ENCODE measurements at places on chromosomes 2 and 18.

- no peak for DNase-seq
- peaks cover 16% of the 10 kb centered on the region for H3K4me1 ChIP-seq
- H3K27ac ChIP-seq, result no peak overlapping the region
Observed at GRCh38 chr2:239114616-239115265, 266.9 kb downstream of the TWIST2 start.

- H3K4me1 ChIP-seq, result no peaks in the 10 kb centered on the region
- no peak overlapping the region for H3K27ac ChIP-seq
Observed at GRCh38 chr2:141015341-141016047, 1115.3 kb downstream of the LRP1B start.

- H3K4me3 ChIP-seq, result no peak overlapping the region
- H3K36me3 ChIP-seq, result peaks cover 37% of the 10 kb centered on the region
- H3K27ac ChIP-seq, result peak overlapping the region; percentile 88
Observed at GRCh38 chr2:20349513-20349921, 1.1 kb downstream of the PUM2 start.

DNA sequence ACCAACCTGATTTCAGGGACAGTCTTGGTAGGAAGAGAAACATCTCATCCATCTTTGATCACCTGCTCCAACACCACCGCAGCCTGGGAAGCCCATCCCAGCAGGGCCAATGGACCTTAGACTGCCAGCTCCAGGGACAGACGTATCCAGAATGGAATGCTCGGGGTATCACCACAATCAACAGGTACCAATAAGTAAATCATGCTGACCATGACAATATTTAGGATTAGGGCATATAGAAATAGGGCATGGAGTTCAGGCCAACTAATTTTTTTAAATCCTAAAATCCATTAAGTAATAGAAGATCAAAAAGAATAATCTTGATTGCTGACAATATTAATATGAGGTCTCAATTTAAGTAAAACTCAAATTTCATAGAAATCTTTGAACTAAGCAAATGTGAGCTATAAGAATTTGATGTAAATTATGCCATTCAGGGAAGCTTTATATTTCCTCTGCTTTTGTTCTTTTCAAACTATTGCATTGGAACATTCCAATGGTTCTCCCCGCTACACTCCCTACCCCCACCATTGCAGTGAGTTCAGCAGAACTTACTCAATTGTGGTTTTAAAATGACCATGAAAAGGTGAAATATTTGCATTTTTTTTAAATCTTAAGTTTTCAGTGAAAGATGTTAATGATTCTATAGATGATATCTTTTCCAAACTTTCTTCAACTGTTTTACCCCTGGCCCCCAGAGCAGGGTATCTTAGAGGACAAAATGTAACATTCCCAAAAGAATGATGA, 138.6 kb downstream of the DNER start:
- H3K4me1 ChIP-seq, result no peaks in the 10 kb centered on the region
- DNase-seq, result no peak
- no peak overlapping the region for H3K4me3 ChIP-seq
- H3K27ac ChIP-seq, result no peak overlapping the region
- no peaks in the 10 kb centered on the region for H3K36me3 ChIP-seq

DNA sequence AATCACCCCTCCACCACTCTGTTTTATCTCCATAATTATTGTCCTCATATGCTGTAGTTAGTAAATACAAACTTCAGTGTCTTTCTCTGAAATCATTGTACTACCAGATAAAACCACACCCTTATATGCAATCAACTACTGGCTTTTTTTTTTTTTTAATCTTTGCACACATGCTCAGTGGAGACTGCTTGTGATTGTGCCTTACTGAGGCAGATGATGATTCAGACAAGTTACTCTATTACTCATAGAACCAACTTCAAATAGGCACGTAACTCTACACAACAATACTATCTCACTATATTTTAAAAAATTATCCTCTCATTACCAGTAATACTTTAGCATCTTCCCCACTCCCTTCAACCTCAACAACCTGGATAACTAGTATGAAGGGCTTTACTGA, 1278.4 kb upstream of the PIK3C3 start:
- H3K4me1 ChIP-seq, result no peaks in the 10 kb centered on the region
- no peak overlapping the region for H3K4me3 ChIP-seq
- DNase-seq, result no peak
- no peaks in the 10 kb centered on the region for H3K36me3 ChIP-seq
- H3K27me3 ChIP-seq, result no peaks in the 10 kb centered on the region

DNA sequence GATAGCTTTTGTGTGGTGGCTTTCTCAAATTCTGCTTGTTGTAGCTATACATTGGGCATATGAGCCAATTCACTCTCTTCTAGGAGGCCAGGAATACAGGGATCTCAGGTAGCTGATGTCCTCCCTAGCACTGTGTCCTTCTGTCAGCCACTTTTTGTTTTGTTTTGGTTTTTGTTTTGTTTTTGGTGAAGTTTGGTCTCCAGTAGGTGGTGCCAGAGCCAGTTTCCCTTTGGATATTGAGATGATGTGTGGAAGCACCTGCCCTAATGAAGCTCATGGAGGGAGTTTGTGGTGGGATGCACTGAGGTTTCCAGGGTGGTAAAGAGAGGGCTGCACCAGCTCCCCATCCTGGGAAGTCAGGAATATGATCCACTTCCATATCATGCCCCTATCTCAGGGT, 100.5 kb upstream of the VWC2L start:
- H3K27me3 ChIP-seq, result no peaks in the 10 kb centered on the region
- no peaks in the 10 kb centered on the region for H3K36me3 ChIP-seq
- H3K27ac ChIP-seq, result no peak overlapping the region
- H3K4me1 ChIP-seq, result no peaks in the 10 kb centered on the region

DNA sequence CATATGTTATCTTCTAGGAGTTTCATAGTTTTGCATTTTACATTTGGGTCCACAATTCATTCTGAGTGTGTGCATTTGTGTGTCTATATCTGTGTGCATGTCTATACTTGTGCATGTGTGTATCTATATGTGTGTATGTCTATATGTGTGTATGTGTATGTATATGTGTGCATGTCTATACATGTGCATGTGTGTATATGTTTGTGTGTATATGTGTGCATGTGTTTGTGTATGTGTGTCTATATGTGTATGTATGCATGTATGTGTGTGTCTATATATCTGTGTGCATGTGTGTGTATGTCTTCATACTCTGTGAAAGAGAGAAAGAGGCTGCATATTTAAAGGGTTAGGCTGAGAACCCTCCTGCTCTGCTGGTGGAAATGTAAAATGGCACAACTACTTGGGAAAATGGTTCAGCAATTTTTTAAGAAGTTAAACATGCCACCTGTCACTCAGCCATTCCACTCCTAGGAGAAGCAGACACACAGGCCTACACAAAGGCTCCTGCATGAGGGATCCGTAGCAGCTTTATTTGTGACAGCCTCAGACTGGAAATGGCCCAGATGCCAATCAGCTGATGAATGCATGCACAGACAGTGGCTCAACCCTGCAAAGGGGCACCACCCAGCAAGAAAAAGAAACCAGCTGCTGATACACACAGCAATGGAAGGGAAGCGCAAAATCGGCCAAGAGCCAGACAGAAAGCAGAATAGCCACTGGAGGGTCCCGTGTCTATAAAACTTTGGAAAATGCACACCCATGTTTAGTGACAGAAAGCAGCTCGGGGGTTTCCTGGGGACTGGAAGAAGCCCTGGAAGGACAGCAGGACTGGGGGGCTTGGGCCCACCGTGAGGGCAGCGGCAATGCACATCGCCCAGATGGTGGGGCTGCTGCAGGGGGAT, 146.8 kb downstream of the SEPTIN10 start:
- no peak overlapping the region for H3K27ac ChIP-seq
- H3K36me3 ChIP-seq, result no peaks in the 10 kb centered on the region
- H3K4me3 ChIP-seq, result no peak overlapping the region
- no peaks in the 10 kb centered on the region for H3K27me3 ChIP-seq
- DNase-seq, result no peak

Data from activated CD4-positive, alpha-beta T cell treated with anti-CD3 and anti-CD28 coated beads for 36 hours (primary cell).